Cardiac septum (tissue), 1 donor: ENCODE measurements at places on chromosomes 7 and 10.

DNA sequence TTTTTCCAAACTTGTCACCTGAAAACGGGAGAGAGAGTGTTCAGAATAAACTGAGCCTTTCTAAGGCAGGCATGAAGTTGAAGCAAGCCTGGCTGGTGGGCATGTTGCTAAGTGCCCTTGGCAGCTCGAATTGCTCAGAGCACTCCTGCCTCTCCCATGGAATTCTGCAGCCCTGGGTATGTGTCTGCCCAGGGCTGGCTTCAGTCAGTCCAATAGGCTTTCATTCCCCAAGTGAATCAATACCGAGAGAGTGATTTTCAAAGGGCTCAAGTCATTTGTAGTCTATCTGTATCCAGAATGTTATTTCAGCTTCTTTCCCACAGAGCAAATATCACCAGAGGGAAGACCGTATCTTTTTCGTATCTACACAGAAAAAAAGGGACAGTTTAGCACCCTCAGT is 415.5 kb upstream of the COBL start:
- DNase-seq: no peak

- DNase-seq: peak; percentile 83
Observed at GRCh38 chr7:151851145-151851751, 25.7 kb downstream of the PRKAG2 start.

DNA sequence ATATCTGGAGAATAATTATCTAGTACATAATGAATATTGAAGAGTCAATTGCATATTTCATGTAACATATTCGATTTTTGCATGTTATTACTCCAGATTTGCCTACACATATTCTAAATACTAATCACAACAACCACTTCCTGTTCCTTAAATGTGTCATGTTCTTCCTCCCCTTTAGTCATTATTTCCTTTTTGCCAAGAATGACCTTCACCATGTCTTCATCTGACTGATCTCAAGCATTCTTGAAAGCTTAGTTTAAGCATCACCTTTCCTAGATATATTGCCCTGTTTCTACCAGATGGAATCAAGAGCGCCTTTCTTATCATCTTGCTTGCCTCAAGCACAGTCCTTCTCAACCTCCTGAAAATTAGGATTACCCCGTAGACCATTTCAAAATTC is 23.5 kb upstream of the MEOX2 start:
- no peak for DNase-seq

DNA sequence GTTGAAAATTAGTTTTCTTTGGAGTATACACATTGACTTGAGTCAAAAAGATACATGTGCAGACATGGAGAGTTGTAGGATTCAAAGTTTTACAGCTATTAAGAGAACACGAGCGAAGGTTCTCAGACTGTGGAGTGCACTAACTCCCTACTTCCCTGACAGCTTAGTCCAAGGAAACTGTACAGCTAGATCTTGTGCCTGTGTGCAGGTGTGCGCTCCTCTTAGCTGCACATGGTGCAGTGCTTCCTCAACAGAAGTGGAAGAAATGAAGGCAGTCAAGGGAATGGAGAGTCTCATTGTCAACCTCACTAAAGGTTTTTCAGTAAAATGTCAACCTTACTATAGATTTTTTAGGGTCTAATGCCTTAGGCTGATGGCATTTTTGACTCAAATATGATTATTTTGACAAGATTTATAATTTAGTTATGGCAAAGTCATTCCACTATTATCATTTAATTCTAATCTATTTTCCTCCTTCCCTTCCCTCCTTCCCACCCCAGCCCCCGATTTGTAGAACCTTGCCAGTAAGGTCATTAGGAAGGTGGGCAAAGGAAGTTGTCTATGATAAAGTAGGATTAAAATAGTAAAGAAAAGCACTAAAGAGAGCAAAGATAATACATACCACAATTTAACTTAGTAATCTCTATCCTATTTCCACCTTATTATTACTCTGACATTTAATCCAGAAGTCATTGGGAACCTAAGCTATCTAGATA is 13.6 kb downstream of the PDK4 start:
- DNase-seq: no peak

DNA sequence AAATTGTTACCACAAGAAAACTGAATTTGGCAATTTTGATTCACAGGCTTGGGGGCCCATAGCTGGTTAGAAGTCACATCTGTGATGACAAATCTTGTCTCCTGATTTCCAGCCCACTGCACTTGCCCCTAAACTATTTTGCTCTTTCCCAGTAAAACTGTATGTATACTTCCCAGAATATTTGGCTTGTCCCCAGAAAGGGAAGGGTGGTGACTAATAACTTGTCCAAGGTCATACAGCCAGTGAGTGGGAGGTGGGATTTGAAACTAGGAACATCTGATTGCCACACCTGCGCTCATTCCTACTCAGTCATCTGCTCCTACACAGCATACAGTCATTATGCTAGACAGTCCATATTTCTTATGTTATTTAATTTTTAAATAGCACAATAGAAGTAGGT is 304.5 kb downstream of the SDHAF3 start:
- DNase-seq: no peak

GRCh38 chr7:104093127-104093526 is 103.7 kb upstream of the RELN start:
- DNase-seq: no peak
